WERI-Rb-1 (cell line): ENCODE measurements at places on chromosomes 12 and 14.

GRCh38 chr12:42961395-42961794 lies 371.8 kb upstream of the PRICKLE1 start:
- DNase-seq: no peak

- no peak for DNase-seq
Measured at GRCh38 chr14:92315050-92315805, 7.7 kb upstream of the SLC24A4 start.

DNA sequence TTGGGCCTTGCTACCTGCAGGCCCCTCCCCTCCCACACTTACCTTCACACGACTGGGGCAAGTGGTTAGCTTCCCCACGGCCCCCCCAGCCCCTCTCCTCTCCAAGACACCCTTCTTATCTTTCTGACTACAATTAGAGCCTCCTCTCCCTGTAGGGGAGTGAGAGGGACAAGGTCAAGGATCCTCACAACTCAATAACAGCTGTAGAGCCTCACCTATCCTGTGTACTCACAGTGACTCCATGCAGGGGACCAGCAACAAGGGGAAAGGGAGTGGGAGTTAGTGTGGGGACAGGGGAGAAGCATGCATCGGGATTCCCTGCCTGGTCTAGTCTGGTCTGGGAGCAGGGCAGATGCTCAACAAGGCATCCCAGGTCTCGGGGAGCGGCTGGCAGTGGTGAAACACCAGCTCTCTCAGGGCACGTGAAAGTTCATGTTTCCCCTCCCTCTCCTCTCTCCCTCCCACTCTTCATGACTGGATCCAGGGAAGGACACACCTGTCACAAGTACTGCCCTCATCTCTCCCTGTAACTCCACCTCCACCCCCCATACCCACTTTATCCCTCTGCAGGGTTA lies 45.3 kb downstream of the SMUG1 start:
- no peak for DNase-seq

DNA sequence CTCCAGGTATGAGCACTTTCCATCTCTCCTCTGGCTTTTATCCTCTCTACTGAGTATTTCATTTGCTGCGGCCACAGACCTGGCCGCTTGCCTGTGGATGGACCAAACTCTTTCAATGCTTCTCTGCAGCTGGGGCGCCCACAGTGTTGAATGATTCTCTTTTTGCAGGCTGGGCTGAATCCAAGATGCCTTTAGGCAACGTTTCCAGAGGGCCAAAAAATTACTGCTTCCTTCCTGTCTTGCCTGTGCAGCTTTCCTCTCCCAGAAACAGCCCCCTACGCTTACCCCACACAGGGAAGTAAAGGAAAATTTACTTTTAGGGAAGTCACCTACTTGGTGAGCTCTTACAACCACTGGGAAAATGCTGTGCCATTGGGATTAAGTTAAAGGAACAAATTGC lies 55.6 kb upstream of the JDP2 start:
- DNase-seq: no peak

GRCh38 chr12:49587174-49587908 lies 18.1 kb downstream of the FAM186B start:
- DNase-seq: no peak

GRCh38 chr12:12133259-12133658 lies 62.5 kb downstream of the BCL2L14 start:
- DNase-seq: no peak

DNA sequence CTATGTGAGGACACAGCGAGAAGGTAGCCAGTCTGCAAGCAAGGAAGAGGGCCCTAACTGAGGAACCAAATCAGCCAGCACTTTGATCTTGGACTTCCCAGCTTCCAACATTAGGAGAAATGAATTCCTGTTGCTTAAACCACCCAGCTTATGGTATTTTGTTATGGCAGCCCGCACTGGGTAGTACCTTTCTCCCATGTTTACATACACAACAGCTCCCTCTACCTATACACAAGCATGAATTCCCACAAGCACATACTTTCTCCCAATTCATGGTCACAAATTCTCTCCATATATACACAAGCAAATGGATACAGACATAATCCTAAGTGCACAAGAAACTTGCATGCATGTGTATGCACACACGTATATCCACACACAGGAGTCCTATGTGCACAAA lies 7.4 kb downstream of the ITGB7 start:
- DNase-seq: no peak

DNA sequence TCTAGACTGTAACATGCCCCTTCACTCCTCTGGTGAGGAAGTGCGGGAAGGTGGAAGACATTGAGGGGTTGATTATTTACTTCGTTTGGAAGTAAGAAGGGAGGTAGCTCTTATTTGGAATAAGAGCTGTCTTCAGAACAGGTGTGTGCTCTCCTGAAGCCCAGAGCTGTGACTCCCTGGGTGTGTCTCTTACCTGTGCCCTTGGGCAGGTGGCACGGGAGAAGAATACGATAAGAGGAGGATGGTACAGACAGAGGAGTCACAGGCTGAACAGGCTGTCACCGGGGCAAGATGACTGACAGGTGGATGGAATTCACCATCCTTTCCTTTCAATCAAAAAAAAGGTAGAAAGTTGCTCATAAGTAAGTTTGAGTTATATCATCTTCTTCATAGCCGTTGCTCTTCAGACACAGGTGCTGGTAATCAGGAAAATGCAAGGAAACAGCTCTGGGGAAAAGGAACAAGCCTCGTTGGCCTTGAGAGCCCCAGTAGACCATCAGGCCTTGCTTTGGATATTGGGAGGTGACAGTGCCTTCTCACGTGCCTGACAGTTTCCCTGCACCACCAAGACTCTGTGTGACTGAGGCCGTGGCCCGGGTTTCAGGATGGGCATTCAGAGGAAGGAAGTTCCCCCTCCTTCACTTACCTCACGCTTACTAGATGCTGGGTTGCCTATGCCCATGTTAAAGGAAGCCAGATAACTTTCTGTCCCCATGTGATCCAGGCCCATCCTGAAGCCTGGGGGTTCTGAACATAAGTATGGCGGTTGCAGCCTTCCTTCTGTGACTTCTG lies 120.4 kb downstream of the ETV6 start:
- DNase-seq: no peak

DNA sequence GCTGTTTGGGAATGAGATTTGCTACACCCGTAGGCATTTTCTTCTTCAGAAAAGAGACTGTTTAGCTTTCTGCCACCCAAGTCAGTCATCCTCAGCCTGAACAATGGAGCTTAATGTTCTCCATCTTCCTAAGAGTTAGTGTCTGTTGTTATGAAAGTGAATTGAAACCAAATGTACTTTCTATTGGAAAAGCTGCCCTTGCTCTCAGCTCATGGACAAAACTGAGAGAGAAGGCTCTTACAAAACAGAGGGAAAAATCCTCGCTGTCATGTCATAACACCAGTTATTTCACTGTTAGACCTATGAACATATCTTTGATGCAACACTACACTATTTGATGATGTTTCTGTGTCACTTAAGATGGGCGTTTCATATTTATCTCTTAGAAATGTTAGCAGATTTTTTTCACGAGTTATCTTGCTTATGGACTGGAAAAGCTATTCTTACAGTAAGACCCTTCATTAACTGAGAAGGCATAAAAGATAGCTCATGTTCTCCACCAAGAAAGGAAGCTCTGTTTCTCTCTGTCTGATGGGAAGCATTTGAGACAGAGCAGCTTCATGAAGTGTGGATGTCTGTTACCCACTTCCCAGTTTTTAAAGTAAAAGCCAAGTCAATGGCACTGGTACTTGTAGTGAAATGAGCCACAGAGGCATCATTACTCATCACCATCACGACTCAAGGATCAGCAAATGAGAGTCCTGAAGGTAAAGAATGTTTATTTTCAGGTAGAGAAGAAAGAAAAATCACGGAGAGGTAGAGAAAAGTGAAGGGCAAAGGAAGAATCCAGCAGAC lies 483.9 kb downstream of the ZFP36L1 start:
- DNase-seq: no peak

- no peak for DNase-seq
Measured at GRCh38 chr12:109266106-109266879, 42.8 kb downstream of the FOXN4 start.

GRCh38 chr12:32423559-32423958 lies 24.2 kb downstream of the FGD4 start:
- no peak for DNase-seq

GRCh38 chr14:51716610-51717009 lies 64.9 kb downstream of the FRMD6 start:
- no peak for DNase-seq

- DNase-seq: no peak
Measured at GRCh38 chr12:51171884-51172514, 936 bp downstream of the TFCP2 start.

DNA sequence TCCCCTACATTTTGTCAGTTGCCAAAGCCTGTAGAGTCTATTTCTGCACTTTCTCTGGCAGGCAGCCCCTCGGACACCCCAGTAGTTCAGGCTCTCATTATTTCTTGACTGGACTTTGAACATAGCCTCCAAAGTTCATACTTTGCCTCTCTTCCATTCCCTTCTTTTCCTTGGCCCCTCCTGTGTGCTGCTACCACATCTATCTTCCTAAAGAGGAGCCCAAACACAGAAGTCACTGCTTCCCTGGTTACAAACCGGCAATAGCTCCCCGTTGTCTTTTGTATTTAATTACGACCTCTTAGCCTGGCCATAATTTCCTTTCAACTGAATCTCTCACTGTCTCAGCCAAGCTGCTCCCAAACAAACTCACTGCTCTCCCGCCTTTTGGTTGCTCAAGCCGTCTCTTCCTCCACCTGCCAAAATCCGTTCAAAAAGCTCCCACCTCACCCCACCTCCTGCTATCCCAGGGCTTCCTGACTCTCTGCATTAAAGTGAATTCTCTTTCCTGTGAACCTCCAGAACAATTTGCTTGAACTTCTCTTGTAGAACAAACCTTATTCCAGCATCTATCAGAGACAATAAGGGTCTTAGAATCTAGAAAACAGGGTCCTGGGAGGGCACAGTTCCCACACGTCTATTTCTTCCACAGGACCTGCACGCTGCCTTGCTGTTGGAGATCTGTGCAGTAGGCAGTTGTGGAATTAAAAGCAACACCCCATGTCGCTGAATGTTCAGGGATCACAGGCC lies 46.9 kb downstream of the PRMT8 start:
- no peak for DNase-seq

DNA sequence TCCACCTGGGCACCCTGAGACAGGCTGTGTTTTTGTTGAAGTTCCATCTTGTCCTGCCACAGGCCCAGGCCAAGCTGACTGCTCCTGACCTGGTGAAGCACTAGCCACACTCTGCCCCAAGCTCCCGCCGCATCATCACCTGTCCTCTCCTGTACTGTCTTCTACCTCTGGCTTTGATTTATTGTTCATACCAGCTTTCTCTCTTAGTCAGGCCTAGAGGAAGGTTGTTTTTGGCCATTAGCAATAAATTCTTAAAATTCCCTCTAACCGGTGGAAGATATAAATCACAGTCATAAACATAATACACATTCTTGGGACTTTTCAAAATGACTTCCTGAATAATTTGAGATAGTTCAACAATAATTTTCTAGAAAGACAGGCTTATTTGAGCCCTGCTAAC lies 169.4 kb downstream of the DAD1 start:
- no peak for DNase-seq

DNA sequence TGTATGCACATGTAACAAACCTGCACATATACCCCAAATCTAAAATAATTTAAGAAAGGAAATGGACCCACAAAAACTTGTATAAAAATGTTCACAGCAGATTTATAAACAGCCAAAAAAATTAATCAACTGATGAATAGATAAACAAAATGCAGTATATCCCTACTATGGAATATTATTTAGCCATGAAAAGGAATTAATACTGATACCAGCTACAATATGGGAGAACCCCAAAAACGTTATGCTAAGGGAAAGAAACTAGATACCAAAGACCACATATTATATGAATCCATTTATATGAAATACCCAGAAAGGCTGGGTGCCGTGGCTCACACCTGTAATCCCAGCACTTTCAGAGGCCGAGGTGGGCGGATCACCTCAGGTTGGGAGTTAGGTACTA lies 20.9 kb downstream of the DUSP16 start:
- no peak for DNase-seq

DNA sequence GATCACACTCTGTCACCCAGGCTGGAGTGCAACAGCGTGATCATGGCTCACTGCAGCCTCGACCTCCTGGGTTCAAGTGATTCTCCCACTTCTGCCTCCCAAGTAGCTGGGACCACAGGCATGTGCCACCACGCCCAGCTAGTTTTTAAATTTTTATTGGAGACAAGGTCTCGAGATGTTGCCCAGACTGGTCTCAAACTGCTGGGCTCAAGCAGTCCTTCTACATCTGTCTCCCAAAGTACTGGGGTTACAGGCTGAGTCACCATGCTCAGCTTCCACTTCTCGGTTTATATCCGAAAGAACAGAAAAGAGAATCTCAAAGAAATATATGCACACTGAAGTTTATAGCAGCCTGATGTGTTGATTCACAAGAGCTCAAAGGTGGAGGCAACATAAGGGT lies 107.5 kb downstream of the SCARB1 start:
- no peak for DNase-seq

DNA sequence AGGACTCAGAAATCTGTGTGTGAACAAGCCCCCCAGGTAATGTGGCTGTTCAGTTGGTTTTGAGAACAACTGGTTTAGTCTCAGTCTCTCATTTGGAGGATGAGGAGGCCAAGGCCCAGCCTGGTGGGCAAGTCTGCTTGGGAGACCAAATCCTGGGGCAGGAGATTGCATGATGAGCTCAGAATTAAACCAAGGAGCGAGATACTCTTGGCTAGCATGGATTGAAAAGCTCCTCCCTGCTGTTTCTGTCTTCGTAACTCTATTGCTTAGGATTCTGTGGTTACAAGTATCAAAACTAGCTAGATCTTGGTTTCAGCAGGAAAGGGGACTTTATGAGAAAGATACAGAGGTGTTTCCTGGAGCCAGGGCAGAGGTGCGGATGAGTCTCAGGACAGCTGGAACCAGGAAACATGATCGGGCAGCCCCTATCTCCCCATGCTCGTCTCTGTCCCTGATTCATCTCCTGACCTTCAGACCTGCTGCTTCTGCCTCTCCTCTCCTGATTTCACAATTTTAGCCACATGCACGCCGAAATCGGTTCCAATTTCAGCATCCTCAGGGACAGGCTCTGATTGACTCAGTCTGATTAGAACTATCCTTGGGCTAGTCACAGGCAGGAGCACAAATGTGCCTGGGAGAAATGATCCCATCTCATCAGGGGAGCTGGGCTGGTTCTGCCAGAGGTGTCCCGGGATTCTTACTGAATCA lies 40.2 kb upstream of the RIN3 start:
- no peak for DNase-seq

- DNase-seq: no peak
Measured at GRCh38 chr12:6980740-6981139, 10.0 kb downstream of the EMG1 start.

- no peak for DNase-seq
Measured at GRCh38 chr14:100106250-100107112, 41.3 kb downstream of the EVL start.
